ENCODE measurements at places on chromosomes 5 and 9.
A peak's percentile ranks its signal among the peaks of the same experiment; 100 is the strongest.

- H3K4me3 ChIP-seq = no peak overlapping the region
- H3K36me3 ChIP-seq = no peaks in the 10 kb centered on the region
- no peak overlapping the region for H3K27ac ChIP-seq
- H3K4me1 ChIP-seq = no peaks in the 10 kb centered on the region
Measured at GRCh38 chr5:178437386-178438075, 152.7 kb downstream of the COL23A1 start.

- no peak overlapping the region for H3K27ac ChIP-seq
- DNase-seq = no peak
- H3K27me3 ChIP-seq = no peaks in the 10 kb centered on the region
- H3K4me1 ChIP-seq = no peaks in the 10 kb centered on the region
- no peak overlapping the region for H3K4me3 ChIP-seq
Measured at GRCh38 chr9:119834064-119834620, 464.9 kb upstream of the BRINP1 start.

- H3K4me3 ChIP-seq = peak overlapping the region; percentile 60
- H3K4me1 ChIP-seq = peaks cover 43% of the 10 kb centered on the region
- H3K27ac ChIP-seq = peak overlapping the region; percentile 93
- peaks cover 34% of the 10 kb centered on the region for H3K36me3 ChIP-seq
Measured at GRCh38 chr9:125521462-125522327, 185.3 kb downstream of the MAPKAP1 start.

DNA sequence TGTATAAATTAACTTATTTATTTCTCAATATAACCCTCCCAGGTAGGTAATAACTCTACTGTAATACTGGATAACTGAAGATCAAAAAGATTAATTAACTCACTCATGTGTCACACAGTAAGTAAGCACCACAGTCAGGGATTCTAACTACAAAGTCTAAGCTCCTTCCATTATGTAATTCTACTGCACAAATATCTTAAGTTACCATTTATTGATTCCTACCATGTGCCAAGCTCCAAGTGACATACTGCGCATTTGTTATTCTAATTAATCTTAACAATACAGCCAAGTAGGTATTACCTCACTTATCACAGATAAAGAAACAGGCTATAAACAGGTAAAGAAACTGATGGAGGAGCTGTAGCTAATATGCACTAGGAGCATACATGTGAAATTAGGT, 58.3 kb downstream of the RANBP6 start:
- no peak overlapping the region for H3K4me3 ChIP-seq
- no peaks in the 10 kb centered on the region for H3K27me3 ChIP-seq
- peaks cover 2% of the 10 kb centered on the region for H3K36me3 ChIP-seq
- H3K4me1 ChIP-seq = peaks cover 2% of the 10 kb centered on the region
- no peak for DNase-seq

- H3K27me3 ChIP-seq = no peaks in the 10 kb centered on the region
- no peak for DNase-seq
- no peaks in the 10 kb centered on the region for H3K4me1 ChIP-seq
Measured at GRCh38 chr9:80592413-80592812, 1020.6 kb downstream of the TLE4 start.
